ENCODE measurements at places on chromosomes 12 and 14.

GRCh38 chr12:122031342-122032216 is 9.9 kb downstream of the BCL7A start:
- peak; percentile 49 for DNase-seq

DNA sequence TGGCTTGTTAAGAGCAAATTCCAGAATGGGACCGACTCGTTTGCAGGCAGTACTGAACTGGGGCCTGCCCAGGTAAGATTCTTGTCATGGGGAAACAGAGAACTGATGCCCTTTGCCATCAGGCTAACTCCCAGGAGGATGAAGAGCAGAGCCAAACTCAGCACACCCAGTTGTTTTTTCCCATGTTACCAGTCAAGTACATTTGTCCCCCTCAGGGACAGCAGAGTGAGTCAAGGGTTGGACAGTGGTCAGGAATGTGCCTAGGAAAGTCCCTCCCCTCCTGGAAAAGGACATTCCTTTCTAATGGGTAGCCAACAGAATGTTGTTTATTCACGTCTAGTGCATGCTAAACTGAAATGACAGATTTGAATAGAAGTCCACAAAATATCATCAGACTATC is 1.6 kb downstream of the ART4 start:
- no peak for DNase-seq

DNA sequence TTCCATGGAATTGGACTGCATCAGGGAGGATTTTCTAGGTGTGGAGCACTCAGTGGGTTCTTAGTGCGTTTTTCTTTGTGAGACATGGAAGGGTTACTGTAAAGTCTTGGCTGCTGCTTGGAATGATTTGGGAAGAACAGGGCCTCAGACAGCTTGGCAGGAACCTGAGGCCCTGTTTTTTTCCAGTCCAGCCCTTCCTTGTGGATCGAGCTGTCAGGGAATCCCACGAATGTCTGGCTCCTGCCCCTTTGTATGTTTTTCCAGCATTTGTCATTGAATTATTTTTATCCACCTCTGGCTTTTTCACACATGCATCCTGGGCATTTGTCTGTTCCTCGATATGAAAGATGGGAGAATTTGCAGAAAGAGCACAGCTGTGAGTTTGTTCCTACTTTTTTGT is 158.5 kb downstream of the TGFB3 start:
- DNase-seq, result no peak

DNA sequence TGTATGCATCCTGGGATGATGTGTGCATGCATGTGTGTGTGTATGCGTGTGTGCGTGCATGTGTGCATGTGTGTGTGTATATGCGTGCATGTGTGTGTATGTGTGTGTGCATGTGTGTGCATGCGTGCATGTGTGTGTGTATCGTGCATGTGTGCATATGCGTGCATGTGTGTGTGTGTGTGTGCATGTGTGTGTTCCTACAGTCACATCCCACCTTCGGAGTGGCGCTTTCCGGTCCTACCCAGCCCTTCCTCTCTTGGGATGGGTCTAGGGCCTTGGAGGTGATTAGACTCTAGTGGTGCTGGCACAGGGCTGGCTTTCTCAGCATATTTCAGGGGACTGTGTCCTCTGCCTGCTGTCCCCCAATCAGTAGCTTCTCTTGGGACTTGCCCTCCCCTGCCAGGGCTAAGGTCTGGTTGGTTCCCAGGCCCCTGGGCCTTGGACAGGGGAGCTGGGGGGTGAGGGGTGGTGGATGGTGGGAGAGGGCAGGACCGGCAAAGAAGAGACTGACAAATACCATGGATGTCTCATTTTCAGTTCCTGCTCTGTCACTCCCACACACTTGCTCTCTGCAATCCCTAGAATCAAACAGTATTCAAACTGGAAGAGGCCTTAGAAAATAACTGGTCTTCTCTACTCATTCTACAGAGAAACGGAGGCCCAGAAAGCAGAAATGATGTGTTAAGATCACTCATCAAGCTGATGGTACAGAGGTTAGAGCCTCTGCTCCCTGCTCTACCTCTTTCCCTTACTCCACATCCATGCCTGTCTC is 21.9 kb upstream of the FAIM2 start:
- no peak for DNase-seq

DNA sequence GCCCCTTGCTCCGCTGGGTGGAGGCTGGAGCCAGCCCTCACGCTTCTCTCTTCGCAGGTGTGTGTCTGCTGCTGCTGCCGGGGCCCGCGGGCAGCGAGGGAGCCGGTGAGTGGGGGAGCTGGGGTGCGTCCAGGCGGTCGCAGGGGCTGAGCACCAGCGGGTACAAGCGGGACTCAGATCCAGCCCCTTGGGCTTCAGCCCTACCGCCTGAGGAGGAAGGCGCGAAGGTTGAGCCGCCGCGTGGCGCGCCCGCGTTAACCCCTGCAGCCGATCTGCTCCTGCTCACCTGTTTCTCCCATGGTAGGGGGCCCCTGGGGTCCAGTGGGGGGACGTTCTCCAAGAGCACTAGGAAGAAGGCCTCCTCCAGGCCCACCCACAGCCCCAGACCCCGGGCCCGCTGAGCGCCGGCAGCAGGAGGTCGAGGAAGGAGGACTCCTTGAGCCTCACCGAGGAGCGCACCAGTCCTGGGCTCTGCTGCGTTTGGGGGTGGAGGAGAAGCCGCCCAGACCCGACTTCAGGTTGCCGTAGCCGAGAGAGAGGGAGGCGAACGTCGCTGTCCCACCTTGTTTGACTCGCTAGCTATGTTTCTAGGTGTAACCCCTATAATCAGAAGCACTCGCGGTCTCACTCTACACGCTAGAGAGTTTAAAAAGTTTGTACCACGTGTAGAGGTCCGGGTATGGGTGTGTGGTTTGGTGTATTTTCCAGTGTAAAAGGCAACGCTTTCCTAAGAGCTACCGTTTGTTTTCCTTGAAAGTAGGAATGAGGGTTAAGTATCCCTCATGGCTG is 834 bp downstream of the COCH start:
- DNase-seq, result no peak

GRCh38 chr12:69906411-69907216 is 81.6 kb downstream of the MYRFL start:
- no peak for DNase-seq

GRCh38 chr12:11755302-11755930 is 105.9 kb downstream of the ETV6 start:
- no peak for DNase-seq

GRCh38 chr12:64946132-64946829 is 121.8 kb downstream of the TBC1D30 start:
- no peak for DNase-seq

DNA sequence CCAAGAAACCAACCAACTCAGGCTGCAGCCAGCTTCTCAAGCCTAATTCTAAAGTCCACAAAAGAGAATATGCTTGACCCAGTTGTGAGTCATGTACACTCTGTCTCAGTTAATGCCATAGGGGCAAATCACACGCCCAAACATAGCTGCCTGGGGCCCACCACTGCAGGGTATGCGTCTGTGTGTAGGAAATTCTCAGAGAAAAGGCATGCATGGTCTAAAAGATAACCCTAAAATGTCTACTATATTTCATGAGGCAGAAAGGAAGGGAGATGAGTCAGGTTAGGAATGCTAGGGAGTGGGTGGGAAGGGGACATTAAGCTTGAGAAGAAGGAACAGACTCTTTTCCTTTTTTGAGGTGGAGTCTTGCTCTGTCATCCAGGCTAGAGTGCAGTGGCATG is 22.3 kb upstream of the SPTLC2 start:
- no peak for DNase-seq

GRCh38 chr14:77099425-77100167 is 1.5 kb downstream of the CIPC start:
- DNase-seq, result no peak

- no peak for DNase-seq
Measured at GRCh38 chr14:57573173-57573572, 79.5 kb upstream of the CCDC198 start.

GRCh38 chr14:37124614-37125013 is 47.8 kb downstream of the SLC25A21 start:
- DNase-seq, result no peak

DNA sequence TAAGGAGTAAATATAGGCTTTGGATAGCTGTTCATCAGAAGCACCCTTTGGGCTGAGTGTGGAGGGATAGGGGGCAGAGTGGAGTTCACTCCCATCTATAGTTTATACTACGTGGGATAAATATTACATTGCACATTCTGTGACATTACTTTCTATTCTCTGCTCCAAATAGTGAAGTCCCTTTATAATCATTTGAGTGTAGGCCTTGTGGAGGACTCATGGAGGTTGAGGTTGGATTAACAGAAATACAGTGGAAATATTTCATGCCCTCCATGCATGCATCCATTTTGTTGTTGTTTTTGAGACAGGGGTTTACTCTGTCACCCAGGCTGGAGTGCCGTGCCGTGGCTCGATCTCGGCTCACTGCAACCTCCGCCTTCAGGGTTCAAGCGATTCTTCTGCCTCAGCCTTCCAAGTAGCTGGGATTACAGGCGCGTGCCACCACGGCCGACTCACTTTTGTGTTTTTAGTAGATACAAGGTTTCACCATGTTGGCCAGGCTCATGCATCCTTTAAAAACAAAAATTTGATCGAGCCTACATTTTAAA is 1.4 kb downstream of the CHPT1 start:
- DNase-seq, result no peak

- DNase-seq, result no peak
Measured at GRCh38 chr12:62714181-62714773, 220.7 kb downstream of the PPM1H start.

GRCh38 chr12:108335349-108336119 is 3.6 kb downstream of the CMKLR1 start:
- no peak for DNase-seq

DNA sequence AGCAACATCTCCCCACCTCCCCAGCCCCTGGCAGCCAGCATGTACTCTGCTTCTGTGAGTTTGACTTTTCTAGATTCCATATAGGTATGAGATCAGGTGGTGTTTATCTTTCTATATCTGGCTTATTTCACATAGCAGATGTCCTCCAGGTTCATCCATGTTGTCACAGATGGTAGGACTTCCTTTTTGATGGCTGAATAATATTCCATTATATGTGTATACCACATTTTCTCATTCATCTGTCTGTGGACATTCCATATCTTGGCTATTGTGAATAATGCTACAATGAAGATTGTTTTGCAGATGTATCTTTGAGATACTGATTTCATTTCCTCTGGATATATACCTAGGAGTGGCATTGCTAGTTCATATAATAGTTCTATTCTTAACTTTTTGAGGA is 18.4 kb downstream of the ALKBH2 start:
- no peak for DNase-seq

DNA sequence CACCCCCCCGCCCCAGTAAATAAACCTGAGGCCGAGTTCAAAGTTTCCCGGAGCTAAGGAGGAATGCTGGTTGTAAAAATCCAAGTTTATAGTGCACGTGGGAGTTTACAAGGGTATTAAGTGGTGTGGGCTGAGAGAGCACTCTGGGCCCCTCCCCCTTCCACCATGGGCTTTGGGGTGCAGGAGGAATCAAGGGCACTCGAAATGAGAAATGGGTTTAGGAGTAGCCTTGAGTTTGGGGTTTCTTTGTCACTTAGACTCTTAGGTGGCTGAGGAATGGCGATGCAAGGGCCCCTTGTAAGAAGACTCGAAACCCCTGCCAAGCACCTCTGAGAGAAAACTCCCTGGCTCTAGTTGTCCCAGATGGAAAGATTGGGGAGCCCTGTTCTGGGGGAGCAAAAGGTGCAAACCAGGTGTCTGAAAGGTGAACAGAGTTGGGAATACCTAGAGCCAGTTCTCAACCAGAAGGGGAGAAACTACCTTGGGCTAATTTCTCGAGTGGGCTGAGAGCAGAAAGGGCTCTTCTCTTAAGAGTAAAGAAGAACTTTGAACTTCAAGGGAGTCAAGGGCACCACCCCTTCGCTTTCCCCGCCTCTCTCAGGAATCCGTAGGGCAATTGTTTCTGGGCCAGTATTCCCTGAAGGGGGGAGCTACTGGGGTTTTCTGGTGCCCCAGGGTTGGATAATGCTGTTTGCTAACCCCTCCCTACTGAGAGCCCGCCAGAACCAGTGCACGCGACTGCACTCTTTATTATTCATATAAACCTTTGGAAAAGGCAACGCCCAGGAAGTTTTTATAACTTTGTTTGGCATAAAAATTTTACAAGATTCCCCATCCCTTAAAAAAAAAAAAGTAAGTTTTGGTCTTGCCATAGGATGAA is 4.0 kb upstream of the HOTAIR start:
- DNase-seq, result no peak

DNA sequence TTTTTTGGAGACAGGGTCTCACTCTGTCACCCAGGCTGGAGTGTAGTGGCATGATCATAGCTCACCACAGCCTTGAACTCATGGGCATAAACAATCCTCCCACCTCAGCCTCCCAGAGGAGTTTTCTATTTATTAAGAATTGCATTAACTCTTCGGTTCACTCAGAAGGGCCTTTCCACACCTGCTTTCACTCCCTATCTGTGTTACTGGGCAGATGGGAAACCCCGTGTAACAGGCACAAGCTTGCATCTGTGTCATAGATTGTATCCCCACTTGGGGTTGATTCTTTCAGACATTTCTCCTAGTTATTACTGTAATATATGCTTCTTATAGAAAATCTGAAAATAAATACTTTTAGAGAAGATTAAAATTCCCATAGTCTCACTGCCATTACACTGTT is 38.7 kb downstream of the STX2 start:
- DNase-seq, result no peak

DNA sequence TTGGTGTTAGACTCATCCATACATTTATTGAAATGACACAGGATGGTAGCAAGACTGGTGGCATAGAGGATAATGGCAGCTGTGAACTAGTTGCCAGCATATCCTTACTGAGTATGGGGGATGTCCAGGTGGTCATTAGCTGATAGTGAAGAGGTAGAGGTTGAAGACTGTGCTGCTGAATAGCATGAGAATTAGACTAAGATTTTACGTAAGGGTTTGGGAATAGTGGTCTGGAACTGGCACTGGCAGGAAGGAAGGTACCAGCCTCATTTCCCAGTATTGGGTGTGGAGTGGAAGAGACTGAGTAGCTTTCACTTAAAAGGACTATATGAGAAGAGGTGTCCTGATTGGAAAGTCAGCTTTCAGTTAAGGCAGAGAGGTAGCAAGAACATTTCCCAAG is 6.5 kb downstream of the ERC1 start:
- no peak for DNase-seq

DNA sequence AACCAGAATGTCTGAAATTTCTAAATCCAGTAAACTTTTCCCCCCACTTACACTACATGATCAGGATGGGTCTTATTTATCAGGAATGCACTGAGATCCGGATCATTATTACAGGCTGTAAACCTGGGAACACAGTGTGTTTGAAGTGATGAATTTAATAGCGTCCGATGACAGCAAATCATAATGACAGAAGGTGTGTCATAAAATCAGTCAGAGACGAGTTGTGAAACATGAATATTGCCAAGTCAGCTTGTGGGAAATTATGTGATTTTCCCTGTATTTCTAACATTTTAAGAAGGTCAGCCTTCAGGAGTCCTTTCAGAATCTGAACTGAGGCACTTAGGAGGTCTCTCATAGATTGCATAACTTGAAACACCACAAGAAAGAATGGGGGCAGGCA is 36.7 kb downstream of the RERG start:
- no peak for DNase-seq
